ENCODE measurements at places on chromosomes 12 and 14. TPM values are rescaled to one million over a fixed set of nuclear protein-coding genes. Genes with fewer than 3 reads are reported as not detected.

Gene ACOT6
- not detected for total RNA-seq

Gene KDM5A
- total RNA-seq, result 69.0 TPM

Gene TAS2R8
- not detected for total RNA-seq

Gene RIN3
- total RNA-seq, result 18.8 TPM

Gene RERG
- 10.8 TPM for total RNA-seq

Gene GLIPR1L1
- total RNA-seq, result not detected

Gene KIF26A
- total RNA-seq, result 0.60 TPM

Gene KLRC1
- not detected for total RNA-seq

Gene DPPA3
- not detected for total RNA-seq

Data from chondrocyte (in vitro differentiated cells).